ENCODE measurements at places on chromosomes 6 and 20.

- DNase-seq = no peak
Measured at GRCh38 chr6:6931071-6932025, 176.4 kb upstream of the RREB1 start.

GRCh38 chr6:166925141-166925996, 31.0 kb downstream of the RNASET2 start:
- DNase-seq = no peak

DNA sequence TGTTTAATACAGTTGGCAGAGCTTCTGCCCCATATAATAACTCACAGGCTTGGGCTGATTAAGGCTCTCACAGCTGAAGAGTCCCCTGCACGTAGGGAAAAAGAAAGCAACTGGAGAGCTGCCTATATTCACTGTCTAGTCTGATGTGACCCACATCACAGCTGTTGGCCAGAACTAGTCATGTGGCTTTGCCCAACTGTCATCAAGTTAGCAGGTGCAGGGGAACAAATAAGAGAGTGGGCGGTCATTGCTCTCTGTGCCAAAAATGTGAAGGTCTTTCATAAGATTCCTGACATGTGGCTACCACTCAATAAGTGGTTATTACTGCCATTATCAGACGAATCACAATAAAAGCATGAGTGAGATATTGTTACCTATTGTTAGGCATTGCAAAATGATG, 665.2 kb downstream of the DOK5 start:
- no peak for DNase-seq

DNA sequence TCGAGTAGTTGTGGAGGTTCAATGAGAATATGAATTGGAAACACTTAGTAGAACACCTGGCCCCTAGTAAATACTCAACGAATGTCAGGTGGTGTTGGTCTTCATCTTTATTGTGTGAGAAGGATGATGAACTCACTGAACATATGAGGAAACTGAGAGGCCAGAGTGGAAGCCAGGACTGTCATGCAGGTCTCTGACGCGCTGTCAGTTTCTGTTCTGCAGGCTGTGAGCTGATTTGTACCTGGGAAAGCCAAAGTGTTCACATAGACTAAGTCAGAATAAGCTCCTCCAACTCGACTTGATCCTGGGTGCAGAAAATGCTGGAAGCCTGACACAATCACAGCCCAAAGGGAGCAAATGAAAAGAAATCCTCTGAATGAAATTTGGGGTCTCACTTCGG, 222.2 kb downstream of the LY86 start:
- no peak for DNase-seq

DNA sequence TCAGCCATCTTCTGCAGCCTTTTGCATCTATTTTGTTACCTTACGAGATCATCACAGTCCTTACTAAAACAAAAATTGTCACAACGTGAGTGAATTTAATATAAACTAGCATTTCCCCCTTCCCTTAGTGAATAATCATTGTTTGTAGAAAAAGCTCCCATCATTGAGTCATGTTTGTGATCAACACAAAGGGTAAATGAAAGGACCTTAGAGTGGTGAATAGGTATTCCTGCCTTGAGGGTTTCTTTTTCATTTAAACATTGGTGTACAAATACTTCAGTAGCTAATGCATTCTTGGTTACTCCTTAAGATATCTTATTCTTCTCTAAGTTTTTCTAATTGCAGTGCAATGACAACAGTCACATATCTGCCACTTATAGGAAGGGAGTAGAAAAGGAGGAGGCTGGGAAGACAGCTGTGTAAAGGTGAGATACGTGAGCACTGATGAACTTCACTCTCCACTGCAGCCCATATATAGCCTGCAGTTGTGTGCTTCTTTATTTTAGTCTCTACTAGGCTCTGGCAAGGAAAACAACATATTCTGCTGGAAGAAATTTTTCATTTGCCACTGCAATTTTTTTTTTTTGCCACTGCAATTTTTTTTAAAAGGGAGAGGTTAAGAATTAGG, 27.8 kb downstream of the ADGRG6 start:
- DNase-seq = no peak

GRCh38 chr20:50345712-50346373, 155.2 kb downstream of the CEBPB start:
- no peak for DNase-seq

- no peak for DNase-seq
Measured at GRCh38 chr20:63640086-63640485, 13.1 kb downstream of the STMN3 start.

DNA sequence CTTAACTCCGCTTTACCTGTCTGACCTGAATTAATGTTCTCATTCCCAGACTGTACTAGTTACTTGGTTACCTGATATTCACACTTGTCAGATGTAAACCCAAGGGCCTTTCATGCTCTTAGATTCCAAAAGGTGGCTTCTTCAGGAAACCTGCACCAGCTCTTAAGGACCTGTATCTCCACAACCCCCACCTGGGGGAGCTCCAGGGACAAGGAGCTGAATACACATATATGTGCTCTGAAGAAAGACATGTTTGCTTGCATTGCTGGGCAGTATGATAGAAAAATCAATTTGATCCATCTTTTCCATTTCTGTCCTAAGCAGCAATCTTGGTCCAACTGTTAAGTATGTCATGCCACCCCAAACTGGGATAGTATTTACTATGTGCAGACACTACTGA, 64.8 kb upstream of the POU3F2 start:
- DNase-seq = no peak

GRCh38 chr6:134520181-134521115, 202.5 kb upstream of the SGK1 start:
- DNase-seq = no peak

- DNase-seq = no peak
Measured at GRCh38 chr20:64188682-64189529, 24.7 kb downstream of the MYT1 start.

DNA sequence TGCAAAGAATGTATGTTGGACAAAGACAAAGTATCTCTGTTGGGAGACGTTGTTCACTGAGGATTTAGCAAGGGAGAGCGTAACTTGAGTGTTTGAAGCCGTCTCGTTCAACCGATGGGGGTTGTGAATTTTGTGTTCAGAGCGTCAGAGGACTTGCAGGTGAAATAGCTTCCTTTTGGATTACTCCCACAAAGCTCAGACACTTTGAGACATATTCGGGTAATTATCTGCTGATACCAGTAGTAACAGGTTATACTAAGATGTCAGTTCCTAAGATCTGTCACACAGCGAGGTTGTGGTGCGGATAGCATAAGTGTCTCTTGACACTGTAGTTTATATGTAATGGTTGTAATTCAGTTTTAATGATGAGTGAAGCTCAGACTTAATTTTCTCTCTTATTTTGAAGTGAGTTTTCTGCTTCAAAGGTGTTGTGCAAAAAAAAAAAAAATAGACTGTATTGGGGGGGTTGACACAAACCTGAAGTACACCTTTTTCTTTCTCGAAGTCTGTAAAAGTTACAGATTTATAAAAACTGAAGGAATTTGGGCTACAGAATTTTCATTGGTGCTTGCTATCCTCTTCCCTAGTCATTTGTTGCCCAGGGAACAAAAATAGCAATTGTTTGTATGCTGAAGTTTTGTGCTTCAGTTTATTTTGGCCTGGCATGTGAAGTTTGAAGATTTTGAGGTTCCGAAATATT, 1.7 kb downstream of the ASXL1 start:
- no peak for DNase-seq

- no peak for DNase-seq
Measured at GRCh38 chr20:63370618-63371187, 9.6 kb upstream of the CHRNA4 start.

DNA sequence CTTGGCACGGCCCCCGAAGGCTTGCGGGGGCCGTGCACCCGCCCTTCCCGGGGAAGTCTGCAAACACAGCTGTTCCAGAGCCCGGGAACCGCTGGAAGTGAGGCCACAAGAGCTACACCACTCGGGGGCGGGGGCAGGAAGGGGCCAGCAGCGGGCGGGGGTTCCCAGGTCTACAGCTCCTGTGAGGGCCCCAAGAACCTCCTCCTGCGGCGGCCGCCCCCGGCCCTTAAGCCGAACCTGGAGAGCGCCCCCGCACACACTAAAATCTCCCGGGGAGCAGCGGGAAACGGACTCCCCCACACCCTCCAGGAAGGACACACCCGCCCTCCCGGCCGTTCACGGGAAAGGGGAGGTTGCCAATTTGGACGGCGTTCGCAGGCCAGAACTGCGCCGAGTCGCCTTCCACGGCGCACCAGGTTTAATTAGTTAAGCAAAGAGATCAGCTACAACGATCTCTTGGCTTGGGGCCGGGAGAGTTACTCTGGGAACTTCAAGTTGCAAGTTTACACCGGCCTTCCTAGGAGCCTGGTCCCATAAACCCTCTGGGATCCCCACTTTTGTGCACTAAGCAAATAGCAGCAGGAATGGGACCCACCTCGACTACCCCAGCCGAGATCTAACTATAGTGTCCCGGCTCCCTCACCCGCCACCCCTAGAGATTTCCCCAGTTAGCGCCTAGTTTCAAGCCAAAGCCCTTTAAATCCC, 1.7 kb downstream of the JAG1 start:
- no peak for DNase-seq

GRCh38 chr6:1913577-1913976, 303.9 kb downstream of the FOXC1 start:
- DNase-seq = no peak

DNA sequence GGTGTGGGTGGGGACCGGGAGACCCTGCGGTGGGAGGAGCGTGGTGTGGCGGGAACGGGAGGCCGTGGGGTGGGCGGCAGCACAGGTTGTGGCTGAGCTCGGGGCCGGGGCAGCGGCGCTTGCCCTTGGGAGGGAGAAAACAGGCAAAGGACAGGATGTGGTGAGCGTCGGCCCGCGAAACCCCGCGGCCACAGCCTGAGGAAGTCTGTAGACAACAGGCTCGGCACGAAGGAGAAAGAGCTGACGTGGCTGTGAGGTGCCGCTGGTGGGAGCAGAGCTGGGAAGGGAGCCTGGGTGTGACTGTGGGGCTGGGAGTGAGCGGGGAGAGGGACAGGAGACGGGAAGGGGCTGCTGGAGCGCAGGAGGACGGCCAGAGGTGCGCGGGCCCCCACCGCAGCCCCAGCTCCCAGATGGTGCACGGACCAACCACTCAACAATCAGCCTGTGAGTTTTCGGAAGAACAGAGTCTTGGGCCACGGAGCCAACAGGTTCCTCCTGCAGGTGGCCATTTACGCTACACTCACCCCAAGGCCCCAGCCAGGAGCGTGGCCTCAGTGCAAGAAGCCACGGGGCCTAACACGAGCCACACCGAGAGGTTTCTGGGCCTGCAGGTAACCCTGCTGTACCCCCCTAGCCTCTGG, 202.8 kb downstream of the DLL1 start:
- DNase-seq = peak; percentile 43

GRCh38 chr6:14086701-14087100, 30.9 kb upstream of the CD83 start:
- DNase-seq = no peak

GRCh38 chr6:99933129-99933528, 60.9 kb downstream of the MCHR2 start:
- DNase-seq = no peak

GRCh38 chr20:8061861-8062518, 42.4 kb upstream of the TMX4 start:
- DNase-seq = no peak

All from activated T-helper 1 cell treated with anti-CD3 and anti-CD28 coated beads, Interleukin-2, amount 50 U/mL, for 16 hours (primary cell).